ENCODE measurements at places on chromosomes 5 and 9.
A peak's percentile ranks its signal among the peaks of the same experiment; 100 is the strongest.

- DNase-seq: no peak
Measured at GRCh38 chr9:130905125-130905901, 8.7 kb upstream of the QRFP start.

DNA sequence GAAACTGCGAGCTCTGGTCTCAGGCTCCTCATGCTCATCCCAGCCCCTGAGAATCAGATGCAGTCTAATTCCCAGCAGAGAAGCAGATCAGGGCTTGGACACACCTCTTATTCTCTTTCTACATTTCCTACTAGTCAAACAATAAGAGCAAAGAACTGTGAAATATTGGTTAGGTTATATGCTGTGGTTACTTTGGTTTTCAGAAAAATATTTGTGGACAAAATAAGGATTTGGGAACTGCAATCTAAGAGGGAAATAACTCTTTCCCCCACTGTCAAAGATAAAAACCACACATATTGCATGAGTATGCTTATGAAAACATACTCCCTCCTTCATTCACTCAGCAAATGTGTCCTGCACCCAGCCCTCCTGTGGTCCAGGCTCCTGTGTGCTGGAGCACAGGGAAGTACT lies 164.5 kb upstream of the S1PR3 start:
- DNase-seq: no peak

GRCh38 chr5:175718401-175719108 lies 60.7 kb downstream of the HRH2 start:
- peak; percentile 55 for DNase-seq

- peak; percentile 54 for DNase-seq
Measured at GRCh38 chr5:95068289-95068910, 216.5 kb downstream of the MCTP1 start.

DNA sequence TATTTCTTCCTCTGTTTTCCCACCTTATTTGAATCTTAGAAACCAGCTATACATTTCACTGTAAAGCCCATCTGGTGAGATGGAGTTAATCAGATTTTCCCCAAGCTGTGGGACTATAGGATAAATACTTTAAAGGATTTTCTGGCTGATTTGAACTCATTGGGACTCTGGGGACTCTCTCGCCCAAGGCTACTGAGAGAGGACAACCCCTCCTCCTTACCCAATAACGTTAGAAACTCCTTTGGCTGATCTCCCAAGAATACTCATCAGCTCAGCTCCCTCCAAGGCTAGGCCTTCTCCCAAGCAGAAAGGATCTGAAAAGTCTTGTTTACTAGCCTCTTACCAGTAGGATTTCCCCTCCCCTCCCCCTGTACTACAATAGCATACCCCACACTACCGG lies 1.5 kb upstream of the GLRA1 start:
- DNase-seq: no peak

GRCh38 chr9:13939134-13939533 lies 374.8 kb downstream of the NFIB start:
- DNase-seq: no peak

DNA sequence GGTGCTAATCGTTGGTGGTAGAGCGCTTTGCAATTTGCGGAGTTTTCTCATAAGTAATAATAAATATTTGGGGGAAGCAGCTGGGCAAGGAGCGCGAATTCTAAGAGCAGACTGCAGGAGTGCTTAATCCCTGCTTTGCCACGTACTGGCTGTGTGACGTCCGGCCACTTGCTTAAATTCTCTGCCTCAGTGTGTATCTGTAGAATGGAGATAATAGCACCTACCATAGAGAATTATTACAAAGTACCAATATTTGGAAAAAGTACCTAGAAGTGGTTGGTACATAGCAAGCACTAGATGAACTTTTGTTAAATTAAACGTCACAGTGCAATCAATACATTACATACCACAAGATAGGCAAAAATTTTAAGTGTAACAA lies 598 bp upstream of the TMED7 start:
- DNase-seq: no peak

Data from NAMALWA (cell line).